Esophagus squamous epithelium (tissue), 5 donors: ENCODE measurements at places on chromosomes 2 and 18. TPM values are rescaled to one million over a fixed set of nuclear protein-coding genes. Genes with fewer than 3 reads are reported as not detected.

Gene LYG2
- total RNA-seq, result not detected

Gene EPB41L3
- total RNA-seq, result 34.1 TPM

DNA sequence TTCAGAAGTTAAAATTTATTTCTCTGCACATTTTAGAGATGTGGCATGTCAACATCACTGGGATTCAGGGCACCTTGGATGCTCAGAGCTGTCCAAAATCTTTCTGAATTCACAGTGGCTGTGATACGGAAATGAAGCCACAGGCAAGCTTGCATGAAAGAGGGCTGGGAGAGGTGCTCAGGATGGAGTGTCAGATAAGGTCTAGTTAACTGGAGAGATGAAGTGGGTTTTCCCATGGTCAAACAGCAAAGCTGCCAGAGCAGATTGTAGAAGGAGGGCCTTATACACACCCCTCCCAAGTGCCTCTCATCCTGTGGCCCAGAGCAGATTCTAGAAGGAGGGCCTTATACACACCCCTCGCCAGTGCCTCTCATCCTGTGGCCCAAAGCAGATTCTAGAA is 286.8 kb upstream of the PXDN start:
- DNase-seq, result no peak

DNA sequence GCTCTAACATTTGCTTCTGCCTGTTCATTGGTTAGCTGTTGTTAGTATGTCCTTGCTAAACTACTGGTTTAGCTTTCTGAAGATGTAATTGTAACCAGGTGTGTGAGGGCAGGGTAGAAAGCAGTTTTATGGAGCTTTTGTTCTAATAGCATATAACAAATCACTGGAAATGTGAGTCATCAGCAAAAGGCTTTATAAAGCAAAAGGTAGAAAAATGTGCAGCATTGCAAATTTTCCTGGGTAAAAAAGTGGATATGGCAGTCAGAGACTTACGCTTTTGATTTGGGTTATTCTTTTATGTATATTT is 85.3 kb downstream of the ZNF407 start:
- no peak for DNase-seq

DNA sequence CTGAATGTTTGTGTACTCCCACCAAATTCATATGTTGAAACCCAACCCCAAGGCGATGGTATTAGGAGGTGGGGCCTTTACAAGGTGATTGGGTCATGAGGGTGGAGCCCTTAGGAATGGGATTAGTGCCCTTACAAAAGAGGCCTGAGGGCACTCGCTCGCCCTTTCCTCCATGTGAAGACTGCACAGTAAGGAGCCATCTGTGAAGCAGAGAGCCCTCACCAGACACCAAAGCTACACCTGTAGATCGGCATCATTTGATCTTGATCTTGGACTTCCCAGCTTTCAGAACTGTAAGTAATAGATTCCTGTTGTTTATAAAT is 62.9 kb upstream of the FZD7 start:
- DNase-seq, result no peak

DNA sequence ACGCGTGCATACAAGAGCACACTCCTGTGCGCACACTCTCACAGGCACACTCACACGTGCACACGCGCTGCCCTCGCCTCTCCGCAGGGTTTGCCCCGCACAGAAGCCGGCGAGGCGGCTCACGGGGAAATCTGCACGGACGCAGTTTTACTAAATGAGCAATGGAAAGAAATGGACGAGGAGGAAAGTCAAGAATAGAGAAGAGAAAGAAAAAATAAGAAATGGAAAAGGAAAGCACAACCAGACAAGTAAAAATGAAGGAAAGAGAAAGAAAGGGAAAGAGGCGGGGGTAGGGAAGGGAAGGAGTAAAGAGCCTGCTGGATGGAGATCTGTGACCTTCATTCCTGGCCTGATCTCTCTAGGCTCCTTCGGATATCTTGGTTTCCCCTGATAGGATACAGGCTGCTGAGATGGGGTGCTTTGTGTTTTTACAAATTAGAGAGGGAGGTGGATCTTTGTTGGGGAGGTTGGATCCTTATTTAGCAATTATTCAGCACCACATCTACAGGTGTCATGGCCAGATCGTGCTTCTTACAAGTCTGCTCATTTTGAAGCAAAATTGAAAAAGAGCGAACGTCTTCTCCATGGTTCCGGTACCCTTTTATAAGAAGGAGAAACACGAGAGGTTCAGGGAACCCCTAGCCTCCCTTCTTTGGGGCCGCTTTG is 693 bp upstream of the LRP2 start:
- DNase-seq, result no peak
